ENCODE measurements at places on chromosomes 2 and 18. TPM values are rescaled to one million over a fixed set of nuclear protein-coding genes. Genes with fewer than 3 reads are reported as not detected.
A peak's percentile ranks its signal among the peaks of the same experiment; 100 is the strongest.

GRCh38 chr2:46559261-46559660 lies 79.9 kb downstream of the TMEM247 start:
- no peak overlapping the region for H3K4me3 ChIP-seq
- no peaks in the 10 kb centered on the region for H3K36me3 ChIP-seq
- DNase-seq = no peak
- peaks cover 2% of the 10 kb centered on the region for H3K4me1 ChIP-seq

- H3K4me3 ChIP-seq = no peak overlapping the region
- no peaks in the 10 kb centered on the region for H3K36me3 ChIP-seq
- DNase-seq = peak; percentile 22
These were observed 255.5 kb downstream of the RNF152 start for GRCh38 chr18:61637319-61637718.

- H3K4me1 ChIP-seq = no peaks in the 10 kb centered on the region
- H3K27me3 ChIP-seq = no peaks in the 10 kb centered on the region
- H3K4me3 ChIP-seq = no peak overlapping the region
- H3K27ac ChIP-seq = no peak overlapping the region
- no peaks in the 10 kb centered on the region for H3K36me3 ChIP-seq
- no peak for DNase-seq
These were observed 44.8 kb upstream of the TFCP2L1 start for GRCh38 chr2:121329786-121330185.

DNA sequence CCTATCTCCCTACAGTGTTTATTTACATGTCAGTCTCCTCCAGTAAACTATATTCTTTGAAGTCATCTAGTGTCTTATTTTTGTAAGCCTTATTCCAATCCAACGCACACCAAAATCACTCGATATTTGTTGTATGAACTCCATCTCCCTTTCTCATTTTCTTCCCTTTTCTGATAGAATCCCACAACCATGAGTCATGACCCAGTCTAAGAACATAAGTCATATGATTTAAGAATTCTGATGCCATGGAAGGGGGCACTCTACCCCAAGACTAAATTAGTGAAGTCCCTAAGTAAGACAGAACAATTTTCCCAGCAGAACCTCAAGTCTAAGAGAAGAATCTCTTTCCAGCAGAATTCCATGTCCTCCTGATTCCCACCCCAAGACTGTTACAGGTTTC lies 5.4 kb downstream of the CHMP3 start:
- no peak for DNase-seq
- H3K27ac ChIP-seq = no peak overlapping the region
- peaks cover 21% of the 10 kb centered on the region for H3K4me1 ChIP-seq
- H3K27me3 ChIP-seq = no peaks in the 10 kb centered on the region
- no peak overlapping the region for H3K4me3 ChIP-seq

DNA sequence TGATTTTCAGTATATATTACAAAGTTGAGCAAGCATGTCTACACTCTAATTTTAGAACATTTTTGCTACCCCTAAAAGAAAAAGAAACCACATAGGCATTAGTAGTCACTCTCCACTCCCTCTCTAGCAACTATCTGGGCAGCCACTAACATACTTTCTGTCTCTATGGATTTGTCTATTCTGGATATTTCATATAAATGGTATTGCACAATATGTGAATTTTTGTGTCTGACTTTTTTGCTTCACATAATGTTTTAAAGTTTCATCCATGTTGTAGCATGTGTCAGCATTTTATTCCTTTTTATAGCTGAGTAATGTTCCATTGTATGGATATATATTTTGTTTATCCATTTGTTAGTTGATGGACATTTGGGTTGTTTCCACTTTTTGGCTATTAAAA lies 232.5 kb upstream of the CTAGE1 start:
- no peak overlapping the region for H3K27ac ChIP-seq
- H3K27me3 ChIP-seq = no peaks in the 10 kb centered on the region
- no peak overlapping the region for H3K4me3 ChIP-seq
- no peak for DNase-seq
- H3K36me3 ChIP-seq = no peaks in the 10 kb centered on the region

DNA sequence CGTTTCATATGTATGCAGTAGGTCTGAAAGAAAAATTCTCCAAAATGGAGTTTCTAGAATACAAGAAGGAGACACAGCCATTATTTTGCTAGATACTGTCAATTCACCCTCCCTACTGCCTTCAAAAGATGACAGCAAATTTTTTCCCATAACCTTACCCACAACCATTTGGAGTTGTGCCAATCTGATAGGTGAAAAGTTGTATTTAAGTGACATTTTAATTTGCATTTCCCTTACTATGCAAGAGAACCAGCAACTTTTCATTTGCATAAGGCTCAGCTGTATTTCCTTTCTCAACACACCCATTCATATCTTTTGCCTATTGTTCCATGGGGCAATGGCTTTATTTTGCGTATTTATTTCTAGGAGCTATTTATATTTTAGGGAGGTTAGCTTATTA lies 31.4 kb upstream of the IL18RAP start:
- no peak for DNase-seq
- H3K4me1 ChIP-seq = no peaks in the 10 kb centered on the region
- H3K36me3 ChIP-seq = no peaks in the 10 kb centered on the region
- no peak overlapping the region for H3K27ac ChIP-seq
- H3K27me3 ChIP-seq = no peaks in the 10 kb centered on the region

RRM2 gene
- 15.6 TPM for total RNA-seq

KYNU gene
- total RNA-seq = 18.7 TPM

PIKFYVE gene
- 26.2 TPM for total RNA-seq

Data from lung (tissue), 17 donors.